ENCODE measurements at places on chromosomes 1 and 21. TPM values are rescaled to one million over a fixed set of nuclear protein-coding genes. Genes with fewer than 3 reads are reported as not detected.
A peak's percentile ranks its signal among the peaks of the same experiment; 100 is the strongest.

DNA sequence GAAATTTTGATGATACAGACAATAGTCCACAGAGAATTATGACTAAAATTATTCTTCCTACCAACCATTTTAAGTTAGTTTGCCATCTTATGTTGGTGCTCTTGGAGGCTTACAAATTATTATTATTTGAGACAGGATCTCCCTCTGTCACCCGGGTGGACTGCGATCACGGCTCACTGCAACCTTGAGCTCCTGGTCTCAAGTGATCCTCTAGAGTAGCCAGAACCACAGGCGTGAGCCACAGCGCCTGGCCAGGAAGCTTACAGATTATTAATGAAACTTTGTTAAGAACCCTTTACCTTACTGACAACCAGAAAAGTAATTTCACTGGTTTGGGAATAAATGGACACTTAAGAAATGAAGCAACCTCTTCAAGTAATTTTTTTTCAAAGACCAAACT is 8.0 kb upstream of the DNAJB4 start:
- no peak for DNase-seq
- no peak overlapping the region for H3K27ac ChIP-seq
- no peaks in the 10 kb centered on the region for H3K36me3 ChIP-seq

DNA sequence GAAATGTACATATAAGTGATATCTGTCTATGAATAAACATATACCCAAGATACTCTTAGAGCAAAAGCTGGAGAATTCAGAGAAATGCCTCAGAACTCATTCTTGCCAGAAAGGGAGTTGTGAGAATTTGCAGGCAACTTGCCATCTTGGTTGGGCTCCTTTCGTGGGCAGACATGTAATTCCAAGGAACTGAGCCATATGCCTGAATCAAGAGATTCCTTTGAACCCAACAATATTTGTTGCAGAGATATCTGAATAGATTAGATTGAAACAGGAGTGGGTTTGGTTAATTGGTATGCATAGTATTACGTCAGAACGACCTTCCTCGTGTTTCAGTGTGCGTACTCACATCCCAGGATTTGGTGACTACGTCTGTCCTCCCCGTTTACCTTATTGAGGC is 67.0 kb downstream of the TGFB2 start:
- H3K4me3 ChIP-seq: no peak overlapping the region
- DNase-seq: no peak
- H3K27ac ChIP-seq: no peak overlapping the region

DNA sequence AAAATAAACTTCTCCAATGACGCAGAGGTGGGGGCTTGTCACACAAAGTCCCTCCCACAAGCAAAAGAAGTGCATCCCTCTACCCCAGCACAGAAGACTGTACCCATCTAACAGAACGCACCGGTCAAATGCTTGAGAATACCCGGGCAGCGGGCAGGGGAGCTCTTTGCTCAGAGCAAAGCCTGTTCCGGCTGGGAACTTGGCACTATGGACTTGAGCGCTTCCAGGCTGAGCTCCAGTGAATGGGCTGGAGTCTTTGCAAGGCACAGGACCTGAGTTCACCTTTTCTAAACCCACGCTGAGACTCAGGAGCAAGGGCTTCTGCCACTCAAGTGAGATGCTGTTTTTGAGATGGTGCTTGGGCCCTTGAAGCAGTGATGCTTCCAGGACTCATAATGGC is 20.3 kb downstream of the RHBG start:
- H3K27ac ChIP-seq: no peak overlapping the region
- no peak for DNase-seq
- H3K27me3 ChIP-seq: peaks cover 5% of the 10 kb centered on the region
- peaks cover 9% of the 10 kb centered on the region for H3K4me1 ChIP-seq
- no peaks in the 10 kb centered on the region for H3K36me3 ChIP-seq

GRCh38 chr1:107563441-107563840 is 401.5 kb downstream of the VAV3 start:
- H3K4me3 ChIP-seq: no peak overlapping the region
- no peak for DNase-seq
- no peaks in the 10 kb centered on the region for H3K36me3 ChIP-seq
- H3K4me1 ChIP-seq: no peaks in the 10 kb centered on the region
- no peaks in the 10 kb centered on the region for H3K27me3 ChIP-seq
- H3K27ac ChIP-seq: no peak overlapping the region

DNA sequence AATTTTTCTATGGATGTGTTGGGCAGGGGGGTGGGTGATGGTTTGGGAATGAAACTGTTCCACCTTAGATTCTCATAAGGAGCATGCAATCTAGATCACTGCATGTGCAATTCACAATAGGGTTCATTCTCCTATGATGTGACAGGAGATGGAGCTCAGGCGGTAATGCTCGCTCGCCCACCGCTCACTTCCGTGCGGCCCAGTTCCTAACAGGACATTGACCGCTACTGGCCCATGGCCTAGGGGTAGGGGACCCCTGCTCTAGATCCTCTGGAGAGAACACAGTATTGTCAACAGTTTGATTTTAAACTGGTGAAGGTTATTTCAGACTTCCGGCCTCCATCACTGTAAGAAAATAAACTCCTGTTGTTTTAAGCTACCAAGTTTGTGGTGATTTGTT is 55.0 kb upstream of the USH2A start:
- H3K27ac ChIP-seq: no peak overlapping the region
- no peaks in the 10 kb centered on the region for H3K4me1 ChIP-seq
- H3K27me3 ChIP-seq: no peaks in the 10 kb centered on the region

- no peaks in the 10 kb centered on the region for H3K27me3 ChIP-seq
- H3K4me3 ChIP-seq: no peak overlapping the region
- no peak for DNase-seq
- H3K4me1 ChIP-seq: peaks cover 10% of the 10 kb centered on the region
- H3K36me3 ChIP-seq: peaks cover 12% of the 10 kb centered on the region
Measured at GRCh38 chr1:150928286-150928685, 2.1 kb downstream of the SETDB1 start.

GRCh38 chr1:178542554-178543289 is 29.8 kb downstream of the TEX35 start:
- H3K36me3 ChIP-seq: no peaks in the 10 kb centered on the region
- peak overlapping the region; percentile 88 for H3K4me3 ChIP-seq
- peak overlapping the region; percentile 70 for H3K27ac ChIP-seq
- H3K4me1 ChIP-seq: peaks cover 11% of the 10 kb centered on the region
- H3K27me3 ChIP-seq: no peaks in the 10 kb centered on the region

- no peaks in the 10 kb centered on the region for H3K36me3 ChIP-seq
- DNase-seq: no peak
- peaks cover 39% of the 10 kb centered on the region for H3K4me1 ChIP-seq
- no peak overlapping the region for H3K4me3 ChIP-seq
- H3K27me3 ChIP-seq: no peaks in the 10 kb centered on the region
- H3K27ac ChIP-seq: peak overlapping the region; percentile 82
Measured at GRCh38 chr1:54272772-54273091, 72.8 kb downstream of the MRPL37 start.

DNA sequence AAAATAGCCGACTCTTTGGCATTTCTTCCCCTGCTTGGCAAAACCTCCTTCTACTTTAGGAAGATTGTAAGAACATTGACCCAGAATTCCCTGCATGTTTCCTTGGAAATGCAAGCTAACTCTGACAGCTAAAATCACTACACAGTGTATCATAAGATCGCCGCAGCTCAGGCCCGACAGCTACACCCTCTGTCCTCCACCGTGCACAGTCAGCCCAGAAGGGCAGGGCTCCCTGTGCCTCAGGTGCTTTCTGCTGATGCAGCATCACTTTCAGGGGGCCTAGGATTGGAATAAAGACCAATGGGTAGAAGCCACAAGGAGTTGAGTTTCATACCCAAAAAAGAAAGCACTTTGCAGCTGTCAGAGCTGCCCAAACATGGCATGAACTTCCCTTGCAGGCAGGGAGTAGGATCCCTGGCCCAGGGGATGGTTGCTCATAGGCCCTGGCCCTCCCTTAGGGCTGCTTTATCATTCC is 145.3 kb downstream of the SEC16B start:
- H3K36me3 ChIP-seq: no peaks in the 10 kb centered on the region
- H3K4me3 ChIP-seq: no peak overlapping the region
- no peak overlapping the region for H3K27ac ChIP-seq
- H3K4me1 ChIP-seq: no peaks in the 10 kb centered on the region
- DNase-seq: no peak

DNA sequence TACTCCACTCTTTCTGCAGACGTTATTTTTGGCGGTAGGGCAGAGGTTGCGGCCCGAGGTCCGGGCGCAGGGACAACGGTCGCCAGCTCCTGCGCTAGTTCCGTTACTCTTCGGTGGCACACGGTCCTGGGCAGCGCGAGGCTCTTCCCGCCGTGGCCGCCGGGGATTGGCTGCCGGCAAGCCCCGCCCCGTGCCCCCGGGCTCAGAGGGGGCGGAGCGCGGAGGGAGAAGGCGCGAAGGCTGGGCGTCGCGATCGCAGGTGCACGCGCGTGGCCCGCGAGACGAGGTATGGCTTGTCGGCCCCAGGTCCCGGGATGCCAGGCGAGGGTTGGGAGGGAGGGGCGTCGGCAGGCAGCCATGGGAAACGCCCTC is 518 bp upstream of the SHE start:
- peaks cover 11% of the 10 kb centered on the region for H3K4me1 ChIP-seq
- peak overlapping the region; percentile 15 for H3K4me3 ChIP-seq
- no peaks in the 10 kb centered on the region for H3K36me3 ChIP-seq
- peak; percentile 82 for DNase-seq

DNA sequence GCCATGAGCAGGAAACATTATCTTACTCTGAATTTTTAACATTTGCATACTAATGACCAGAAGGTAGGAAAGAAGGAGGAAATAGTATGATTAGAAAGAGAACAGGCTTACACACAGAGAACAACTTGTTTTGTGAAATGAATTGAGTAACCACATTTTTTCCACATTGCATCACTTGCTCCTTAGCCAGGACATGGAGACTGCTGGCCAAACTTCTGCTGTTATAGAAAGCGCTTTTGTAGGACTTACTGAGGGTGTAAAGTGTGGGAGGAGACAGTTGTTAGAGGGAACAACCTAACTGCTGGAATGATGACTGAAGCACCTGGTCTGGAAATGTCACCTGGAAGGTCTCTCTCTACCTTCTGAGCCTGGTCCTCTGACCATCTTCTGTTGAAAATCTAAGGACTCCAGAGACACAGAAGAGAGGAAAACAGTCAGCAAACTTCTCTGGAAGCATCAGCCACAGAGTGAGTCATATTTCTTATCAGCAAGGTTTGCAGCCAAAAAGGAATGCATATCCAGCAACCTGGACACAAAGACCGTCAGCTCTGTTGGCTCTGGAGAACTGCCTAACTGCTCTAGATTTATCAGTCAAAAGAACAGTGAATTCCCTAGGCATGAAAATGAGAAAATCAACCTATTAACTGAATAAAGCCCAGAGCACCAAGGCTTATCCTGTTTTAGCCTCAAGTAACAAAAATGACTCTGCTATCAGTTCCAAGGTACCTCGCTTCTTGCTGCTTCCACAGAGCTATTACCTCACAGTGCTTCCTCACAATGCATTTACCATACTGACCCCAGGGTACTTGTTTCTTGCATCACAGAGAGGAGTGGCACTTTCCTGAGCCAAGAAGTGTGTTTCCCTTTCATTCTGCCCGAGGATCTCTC is 88.0 kb upstream of the SLFNL1 start:
- H3K4me3 ChIP-seq: no peak overlapping the region
- H3K4me1 ChIP-seq: peaks cover 16% of the 10 kb centered on the region
- peak; percentile 68 for DNase-seq
- H3K27ac ChIP-seq: peak overlapping the region; percentile 88
- no peaks in the 10 kb centered on the region for H3K27me3 ChIP-seq

RXFP4 gene
- total RNA-seq: not detected

IGFN1 gene
- total RNA-seq: 6.3 TPM

OR2T2 gene
- not detected for total RNA-seq

KCNJ10 gene
- total RNA-seq: not detected

CLDN8 gene
- total RNA-seq: 0.09 TPM

ZZZ3 gene
- 141 TPM for total RNA-seq

EVA1C gene
- 46.2 TPM for total RNA-seq

MAN1A2 gene
- 26.2 TPM for total RNA-seq

TMEM269 gene
- 0.20 TPM for total RNA-seq
